Amygdala (tissue), 56 donors: ENCODE measurements at places on chromosomes 11 and 22.

DNA sequence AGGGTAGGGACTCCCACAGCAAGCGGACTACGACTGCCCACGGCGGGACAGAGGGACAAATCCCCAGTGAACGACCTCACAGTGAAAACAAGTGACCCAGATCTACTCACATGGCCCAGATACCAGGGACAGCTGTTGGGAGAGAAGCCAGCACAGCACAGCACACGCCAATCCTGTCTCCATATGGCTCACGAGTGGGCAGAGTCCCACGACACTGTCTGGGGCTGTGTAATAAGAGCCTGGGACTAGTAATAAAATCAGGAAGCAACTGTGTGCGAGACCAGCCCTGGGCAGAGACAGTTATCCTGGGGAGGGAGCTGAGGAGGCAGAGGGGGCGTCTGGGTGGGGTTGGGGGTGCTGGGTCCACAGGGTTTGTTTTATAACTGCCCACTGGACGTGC, 385.0 kb downstream of the CTTN start:
- DNase-seq: no peak

DNA sequence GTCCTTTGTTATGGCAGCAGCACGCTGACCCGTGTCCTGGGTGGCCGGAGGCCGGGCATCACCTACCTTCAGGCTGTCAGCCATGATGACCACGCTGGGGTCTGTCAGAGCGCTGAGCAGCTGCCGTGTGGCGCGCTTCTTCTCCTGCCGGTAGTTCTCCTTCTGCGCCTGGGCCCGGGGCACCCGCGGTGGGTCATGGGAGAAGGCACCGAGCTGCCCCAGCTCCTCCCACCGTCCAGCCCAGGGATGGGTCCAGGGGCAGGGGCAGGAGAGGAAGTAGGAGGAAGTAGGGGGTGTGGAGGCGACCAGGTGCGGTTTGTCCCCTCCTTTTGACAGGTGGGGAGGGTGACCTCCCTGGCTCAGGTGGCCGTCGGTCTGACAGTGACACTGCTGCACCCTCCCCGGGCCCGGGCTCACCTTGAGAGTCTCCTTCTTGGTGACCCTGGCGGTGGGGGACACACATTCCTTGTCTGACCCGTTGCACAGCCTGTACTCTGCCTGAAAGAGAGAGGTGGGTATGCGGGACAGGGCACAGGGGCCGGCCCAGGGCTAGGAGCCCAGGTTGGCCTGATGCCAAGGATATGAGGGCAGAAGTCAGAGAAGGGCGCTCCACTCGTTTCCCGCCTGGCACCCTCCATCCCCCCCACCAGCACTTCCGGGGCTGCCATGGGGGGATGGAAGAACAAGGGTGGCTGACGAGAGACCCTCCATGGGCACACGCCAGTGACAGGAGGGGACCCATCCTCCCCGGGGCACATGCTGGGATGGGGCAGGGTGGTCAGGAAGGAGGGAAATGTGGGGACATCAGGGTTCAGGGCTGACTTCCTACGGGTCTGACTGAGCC, 43.0 kb downstream of the OSBPL5 start:
- DNase-seq: no peak

DNA sequence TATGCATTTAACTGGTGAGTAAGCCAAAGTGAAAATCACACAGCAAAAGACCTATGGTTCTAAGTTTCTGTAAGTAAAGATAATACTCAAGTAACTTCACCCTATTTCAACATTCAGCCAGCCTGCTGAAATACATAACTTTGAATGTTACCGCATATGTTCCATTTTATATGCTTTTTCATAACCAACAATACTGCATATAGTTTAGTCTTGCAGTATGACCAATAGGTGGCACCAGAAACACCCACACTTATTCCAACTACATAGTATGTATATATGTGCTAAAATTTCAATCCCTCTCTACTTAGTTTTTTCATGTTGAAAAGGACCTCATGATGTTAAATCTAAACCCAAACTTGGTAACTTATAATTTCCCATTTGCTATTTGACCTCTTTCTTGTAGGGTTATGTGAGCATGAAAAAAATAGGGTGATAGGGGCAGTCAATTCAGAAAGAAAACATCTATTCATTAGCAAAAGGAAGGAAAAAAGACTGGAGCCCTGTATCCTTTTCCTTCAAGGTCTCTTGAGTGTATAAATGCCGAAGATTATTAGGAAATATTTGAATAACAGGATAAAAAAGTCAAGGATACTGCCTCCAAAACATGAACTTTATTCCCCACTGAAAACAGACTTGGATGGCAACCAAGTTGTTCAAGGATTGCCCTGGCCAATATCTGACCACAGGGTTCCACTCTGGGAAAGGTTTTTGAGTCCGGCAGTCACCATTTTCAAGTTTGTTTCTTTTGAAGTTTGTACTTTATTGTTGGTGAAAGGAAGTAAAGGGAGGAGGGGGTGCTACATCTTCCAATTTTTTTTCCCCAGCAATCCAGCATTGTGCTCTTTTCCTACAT, 23.8 kb upstream of the FZD4 start:
- DNase-seq: no peak

DNA sequence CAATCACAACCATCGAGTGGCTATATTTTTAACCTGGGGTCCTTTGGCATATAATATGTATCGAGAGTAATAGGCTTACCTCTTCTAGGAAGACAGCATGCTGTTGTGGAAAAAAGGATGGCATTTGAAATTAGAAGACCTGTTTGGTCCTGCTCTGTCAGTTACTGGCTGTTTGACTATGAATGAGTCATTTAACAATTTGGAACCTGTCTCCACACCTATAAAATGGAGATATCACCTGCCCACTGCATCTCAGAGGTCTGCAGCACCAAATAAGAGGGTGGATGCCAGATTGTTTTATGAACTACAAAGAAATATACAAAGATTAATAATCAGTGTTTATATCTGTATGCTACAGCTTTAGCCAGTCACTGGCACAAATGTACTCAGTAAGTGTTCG, 60.8 kb downstream of the SLC25A17 start:
- no peak for DNase-seq

DNA sequence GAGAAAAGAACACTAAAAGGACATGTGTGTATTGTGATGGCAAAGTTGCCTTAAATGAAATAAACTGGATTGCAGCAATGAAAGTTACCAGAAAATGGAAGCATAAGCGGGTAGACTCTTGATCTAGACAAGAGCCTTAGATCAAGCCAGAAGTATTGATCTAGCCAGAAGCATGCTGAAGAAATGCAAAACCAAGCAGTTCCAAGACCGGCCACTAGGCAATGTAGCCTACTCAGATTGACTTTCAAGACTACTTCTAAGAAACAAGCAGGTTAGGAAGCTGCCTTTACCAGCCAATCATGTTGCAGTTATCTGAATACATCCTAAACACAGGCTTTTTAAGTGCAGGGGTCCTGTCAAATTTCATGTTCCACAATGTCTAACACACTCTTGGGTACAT, 54.6 kb downstream of the KCNA4 start:
- DNase-seq: no peak

- no peak for DNase-seq
These were observed 64.2 kb downstream of the MICAL2 start for GRCh38 chr11:12174477-12175143.

DNA sequence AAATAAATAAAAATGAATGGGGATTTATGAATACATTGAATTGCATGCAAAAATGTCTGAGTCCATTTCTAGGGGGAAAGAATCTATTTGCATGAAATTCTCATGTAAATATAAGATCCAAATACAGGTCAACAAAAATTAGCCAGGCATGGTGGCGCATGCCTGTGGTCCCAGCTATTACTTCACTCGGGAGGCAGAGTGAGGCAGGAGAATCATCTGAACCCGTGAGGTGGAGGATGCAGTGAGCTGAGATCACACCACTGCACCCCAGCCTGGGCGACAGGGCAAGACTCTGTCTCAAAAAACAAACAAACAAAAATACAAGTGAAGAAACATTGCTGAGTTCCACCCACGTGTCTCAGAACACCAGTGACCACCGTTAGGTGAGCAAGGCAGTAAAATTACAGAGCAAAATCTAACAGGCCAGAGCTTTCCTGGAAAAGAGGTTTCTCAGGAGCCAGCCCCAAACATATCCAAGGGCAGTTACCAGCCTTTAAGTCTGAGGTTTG, 17.3 kb downstream of the PACSIN2 start:
- no peak for DNase-seq

GRCh38 chr11:133705873-133706272, 139.4 kb downstream of the SPATA19 start:
- no peak for DNase-seq

DNA sequence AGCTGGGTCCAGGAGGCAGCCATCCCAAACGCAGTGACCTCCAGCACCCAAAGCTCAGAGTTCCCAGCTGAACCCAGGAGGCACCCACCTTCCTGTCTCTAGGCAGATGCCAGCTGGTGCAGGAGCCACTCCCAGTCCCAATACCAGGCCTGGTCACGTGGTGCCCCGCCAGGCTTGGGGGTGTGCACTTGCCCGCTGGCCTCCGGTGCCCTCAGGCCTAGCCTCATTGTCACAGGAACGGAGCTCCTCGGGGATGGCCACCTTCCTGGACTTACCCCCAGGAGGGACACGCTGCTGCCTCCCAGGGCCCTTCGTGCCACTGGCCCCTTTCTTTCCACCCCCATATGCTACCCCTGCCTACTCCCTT, 4.6 kb downstream of the BID start:
- no peak for DNase-seq

GRCh38 chr22:49600468-49600867, 227.2 kb downstream of the BRD1 start:
- DNase-seq: no peak

GRCh38 chr11:110447897-110448745, 18.4 kb downstream of the FDX1 start:
- DNase-seq: no peak

DNA sequence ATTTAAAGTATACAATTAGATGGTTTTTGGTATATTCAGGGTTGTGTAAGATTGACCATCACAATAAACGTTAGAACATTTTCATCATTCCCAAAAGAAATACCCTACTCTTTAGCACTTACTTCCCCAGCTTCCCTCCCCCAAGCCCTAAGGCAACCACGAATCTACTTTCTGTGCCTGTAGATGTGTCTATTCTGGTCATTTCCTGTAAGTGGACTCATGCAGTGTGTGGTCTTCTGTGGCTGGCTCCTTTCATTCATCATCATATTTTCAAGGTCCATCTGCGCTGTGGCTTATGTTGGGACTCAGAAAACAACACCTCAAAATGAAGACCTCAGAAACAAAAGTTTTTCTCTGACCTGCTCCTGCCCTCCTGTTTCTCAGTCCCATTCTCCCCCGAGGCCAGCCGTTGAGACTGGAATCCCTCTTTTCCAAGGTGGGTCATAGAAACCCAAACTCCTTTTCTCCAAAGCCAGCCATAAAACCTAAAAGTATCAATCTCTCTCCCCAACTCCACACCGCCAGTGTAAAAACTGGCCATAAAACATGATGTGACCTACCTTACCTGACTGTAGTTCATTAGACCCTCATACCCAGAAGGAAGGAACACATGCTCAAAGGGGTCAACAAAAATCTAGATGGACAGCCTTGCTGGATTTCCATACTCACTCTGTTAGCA, 12.9 kb upstream of the TMPRSS13 start:
- no peak for DNase-seq

DNA sequence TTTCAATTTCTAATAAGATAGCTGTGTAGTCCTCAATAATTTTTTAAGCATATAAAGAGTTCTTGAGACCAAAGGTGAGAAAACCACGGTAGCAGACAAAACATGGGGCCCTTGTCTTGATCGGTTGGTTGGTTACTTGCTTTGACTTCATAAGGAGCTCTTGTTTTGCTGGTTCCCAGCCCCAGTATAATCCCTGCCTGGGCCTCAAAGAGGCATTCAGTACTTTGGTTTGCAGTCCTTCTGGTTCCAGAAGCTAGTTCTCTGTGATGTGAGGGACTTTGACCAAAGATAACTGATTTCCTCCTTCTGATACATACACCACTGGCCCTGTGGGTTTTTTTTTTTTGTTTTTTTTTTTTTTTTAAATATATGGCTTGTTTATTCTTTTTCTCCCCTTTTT, 17.1 kb downstream of the MARK2 start:
- DNase-seq: no peak
